ENCODE measurements at places on chromosomes 3 and 15.

DNA sequence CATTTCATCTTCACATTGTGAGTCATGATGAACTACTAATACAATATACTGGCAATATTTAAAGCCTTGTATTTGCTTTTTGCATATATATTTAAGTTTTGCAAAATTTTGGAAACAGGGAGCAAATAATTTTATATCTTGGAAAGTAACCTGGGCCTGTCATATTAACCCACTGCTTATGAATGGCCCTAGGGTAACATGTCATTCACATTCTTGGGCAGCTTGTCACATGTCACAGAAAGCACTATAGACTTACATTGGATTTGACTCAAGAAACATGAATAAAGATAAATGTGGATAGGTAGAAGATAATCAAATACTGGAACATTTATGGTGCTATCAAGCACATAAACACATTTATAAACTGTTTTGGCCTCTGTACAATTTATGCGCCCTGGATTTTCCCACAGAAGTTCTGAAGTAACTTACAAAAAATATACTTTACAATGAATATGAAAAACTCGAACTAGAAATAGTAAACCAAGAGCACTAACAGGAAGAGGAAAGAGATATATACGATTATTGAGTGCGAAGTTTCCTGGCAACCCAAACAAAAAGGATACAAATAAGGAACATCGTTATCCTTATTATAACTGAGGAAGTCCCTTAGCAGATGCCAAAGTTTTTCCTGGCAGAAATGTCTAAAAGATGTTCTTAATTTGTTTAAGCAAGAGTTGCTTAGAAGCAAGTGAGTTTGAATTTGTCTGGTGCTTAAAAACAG, 257.2 kb downstream of the RBMS3 start:
- DNase-seq = no peak

DNA sequence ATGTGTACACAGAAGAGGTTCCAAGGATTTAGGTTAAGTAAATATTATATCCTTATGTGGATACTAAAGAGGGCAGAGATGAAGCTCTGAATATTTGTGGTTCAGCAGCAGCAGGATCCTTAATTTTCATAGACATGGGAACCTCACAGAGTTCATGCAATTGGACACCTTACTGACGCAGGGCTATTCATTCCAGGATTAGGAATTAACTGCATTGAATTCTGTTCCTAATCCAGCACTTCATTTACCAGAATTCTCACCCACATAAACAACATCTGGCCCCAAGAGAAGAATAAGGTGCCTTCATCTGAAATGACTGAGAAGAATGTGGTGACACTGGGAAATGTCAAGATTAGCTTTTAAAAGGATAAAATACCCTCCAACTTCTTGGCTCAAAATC, 62.4 kb downstream of the ADAMTS9 start:
- DNase-seq = no peak

- no peak for DNase-seq
Measured at GRCh38 chr15:76181705-76182107, 121.9 kb downstream of the TMEM266 start.

DNA sequence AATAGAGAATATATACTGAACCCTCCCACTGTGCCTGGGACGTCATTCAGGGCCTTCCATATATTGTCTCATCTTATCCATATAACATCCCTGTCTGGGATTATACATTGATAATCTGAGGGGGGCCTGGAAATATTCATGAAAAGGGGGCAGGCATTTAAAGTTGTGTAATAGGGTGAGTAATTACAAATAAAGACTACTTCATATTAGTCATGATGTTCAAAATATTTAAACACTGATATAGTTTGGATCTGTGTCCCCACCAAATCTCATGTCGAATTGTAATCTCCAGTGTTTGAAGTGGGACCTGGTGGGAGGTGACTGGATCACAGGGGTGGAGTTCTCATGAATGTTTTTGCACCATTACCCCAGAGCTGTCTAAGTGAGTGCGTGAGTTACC, 97.8 kb downstream of the AQP9 start:
- no peak for DNase-seq

DNA sequence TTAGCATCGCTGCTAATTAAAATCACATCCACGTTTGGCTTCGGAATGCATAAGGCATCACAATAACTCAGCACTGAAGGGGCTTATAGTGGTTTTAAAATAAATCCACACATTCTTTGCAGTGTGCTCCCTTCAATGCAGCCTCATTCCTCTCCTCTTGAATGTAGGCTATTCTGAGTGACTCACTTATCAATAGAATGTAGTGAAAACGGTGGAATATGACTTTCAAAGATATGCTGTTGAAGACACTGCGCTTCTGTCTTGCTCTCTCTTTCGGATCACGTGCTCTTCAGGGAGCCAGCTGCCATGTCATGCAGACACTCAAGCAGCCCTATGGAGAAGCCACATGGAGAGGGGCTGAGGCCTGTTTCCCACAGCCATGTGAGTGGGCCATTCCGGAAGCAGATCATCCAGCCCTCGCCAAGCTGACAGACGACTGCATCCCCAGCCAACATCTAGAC, 87.4 kb downstream of the CRYGS start:
- DNase-seq = no peak

GRCh38 chr3:153889905-153890334, 231.3 kb upstream of the ARHGEF26 start:
- DNase-seq = no peak

- DNase-seq = no peak
Measured at GRCh38 chr15:72203507-72203837, 5.9 kb upstream of the GRAMD2A start.

- DNase-seq = peak; percentile 39
Measured at GRCh38 chr3:30607032-30607833, 832 bp downstream of the TGFBR2 start.

GRCh38 chr3:106508331-106508893, 639.6 kb upstream of the CBLB start:
- DNase-seq = no peak

DNA sequence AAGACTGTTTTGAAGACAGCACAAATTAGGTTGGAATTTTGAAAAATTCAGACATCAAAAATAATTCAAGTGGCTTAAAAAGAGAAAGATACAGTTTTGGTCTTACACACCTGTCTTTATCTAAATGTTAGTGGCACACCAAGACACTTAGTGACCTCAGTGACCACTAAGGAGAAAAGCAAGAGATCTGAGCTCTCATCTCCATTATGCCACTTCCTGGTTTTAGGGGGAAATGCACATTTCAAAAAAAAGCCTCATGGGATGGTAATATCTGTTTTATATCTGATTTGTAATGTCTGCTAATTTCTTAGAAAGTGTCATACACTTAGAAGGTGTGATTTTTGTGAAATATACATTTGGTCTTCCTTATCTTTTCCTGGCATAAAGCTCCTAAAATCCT, 16.4 kb downstream of the IL12A start:
- DNase-seq = no peak

- no peak for DNase-seq
Measured at GRCh38 chr3:41111011-41111410, 88.3 kb upstream of the CTNNB1 start.

- DNase-seq = no peak
Measured at GRCh38 chr3:50161320-50161719, 6.2 kb downstream of the SEMA3F start.

DNA sequence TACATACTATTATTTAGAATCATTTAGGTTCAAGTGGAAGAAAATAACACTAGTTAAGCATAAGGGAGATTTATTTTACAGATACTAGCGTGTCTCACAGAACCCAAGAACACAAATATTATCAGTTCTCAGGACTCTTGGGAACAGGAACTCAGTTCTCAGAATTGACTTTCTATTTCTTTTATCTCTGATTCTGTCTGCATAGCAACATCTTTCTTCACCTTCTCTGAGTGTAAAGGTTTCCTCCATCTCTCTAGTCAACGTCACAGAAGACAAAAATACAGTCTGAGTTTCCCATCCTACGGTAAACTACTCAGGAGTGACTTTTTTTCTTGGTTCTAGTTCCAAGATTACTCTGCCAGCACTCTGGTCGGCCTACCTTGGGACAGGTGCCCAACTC, 220.0 kb downstream of the SV2B start:
- DNase-seq = no peak

GRCh38 chr3:152230370-152230769, 38.4 kb upstream of the MBNL1 start:
- no peak for DNase-seq

- DNase-seq = no peak
Measured at GRCh38 chr3:155423526-155424322, 130.2 kb upstream of the STRIT1 start.

DNA sequence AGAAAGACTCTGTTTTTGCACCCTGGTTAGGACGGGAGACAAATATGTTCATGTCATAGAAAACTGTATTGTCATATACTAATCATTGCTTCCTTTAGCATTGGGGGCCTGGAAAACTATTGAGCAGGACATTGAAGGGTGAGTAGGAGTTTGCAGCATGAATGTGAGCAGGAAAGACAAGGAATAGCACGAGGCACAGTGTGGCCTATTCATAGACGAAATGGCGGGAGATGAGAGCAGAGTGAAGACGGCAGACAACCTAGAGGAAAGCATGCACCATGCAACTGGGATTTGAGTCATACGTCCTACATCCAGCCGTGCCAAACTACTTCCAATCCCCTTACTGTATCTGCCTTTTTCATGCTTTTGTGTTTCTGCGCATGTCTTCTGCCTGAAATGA, 508.1 kb downstream of the NTRK3 start:
- DNase-seq = no peak

- no peak for DNase-seq
Measured at GRCh38 chr15:61195116-61196002, 33.7 kb downstream of the RORA start.

GRCh38 chr15:76176487-76177085, 116.8 kb downstream of the TMEM266 start:
- DNase-seq = no peak

- no peak for DNase-seq
Measured at GRCh38 chr3:167507954-167508353, 34.1 kb upstream of the SERPINI2 start.

DNA sequence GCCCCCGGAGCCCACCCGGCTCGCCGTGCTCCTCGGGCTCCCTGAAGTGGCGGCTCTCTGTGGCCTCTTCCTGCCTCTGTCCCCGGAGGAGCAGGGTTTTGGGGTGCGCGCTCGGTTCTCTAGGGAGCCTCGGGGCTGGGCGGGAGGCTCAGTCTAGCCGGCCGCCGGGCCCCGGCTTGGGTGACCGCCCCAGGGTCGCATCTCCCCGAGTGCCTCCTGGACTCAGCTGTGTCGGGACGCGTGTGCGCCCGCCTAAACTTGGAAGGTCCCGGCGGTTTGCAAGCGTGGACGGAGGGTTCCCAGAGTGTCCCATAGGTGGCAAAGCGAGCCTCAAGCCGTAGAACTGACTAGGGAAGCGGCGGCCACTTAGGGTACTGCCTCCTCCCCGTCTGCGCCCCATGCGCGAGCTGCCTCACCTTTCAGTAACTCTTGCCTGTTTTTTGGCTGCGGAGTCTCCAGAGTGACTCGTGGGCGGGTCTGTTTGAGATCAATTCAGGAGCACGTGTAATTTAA, 601 bp downstream of the ACTL6A start:
- peak; percentile 59 for DNase-seq

GRCh38 chr15:76368122-76368621, 31.6 kb downstream of the ISL2 start:
- no peak for DNase-seq

DNA sequence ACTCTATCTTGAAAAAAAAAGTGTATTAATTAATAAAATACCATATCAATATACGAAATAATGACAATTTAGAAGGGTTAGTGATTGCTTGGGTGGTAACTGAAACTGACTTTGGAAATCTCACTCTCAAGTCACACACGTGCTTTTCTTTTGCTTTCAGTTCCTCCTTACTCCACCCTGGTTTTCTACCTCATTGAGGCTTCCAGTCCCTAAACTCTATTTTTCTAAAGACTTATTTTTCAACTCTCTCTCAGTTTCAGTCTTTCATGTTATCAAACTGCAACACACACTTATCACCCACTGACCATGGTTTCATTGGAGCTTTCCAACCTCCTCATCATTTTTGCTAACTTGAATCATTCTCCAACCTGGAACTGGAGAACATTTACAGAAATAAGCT, 23.5 kb downstream of the IL12A start:
- DNase-seq = no peak

- DNase-seq = no peak
Measured at GRCh38 chr3:157508461-157508860, 5.2 kb upstream of the VEPH1 start.

GRCh38 chr3:172341482-172342059, 106.7 kb downstream of the GHSR start:
- no peak for DNase-seq

DNA sequence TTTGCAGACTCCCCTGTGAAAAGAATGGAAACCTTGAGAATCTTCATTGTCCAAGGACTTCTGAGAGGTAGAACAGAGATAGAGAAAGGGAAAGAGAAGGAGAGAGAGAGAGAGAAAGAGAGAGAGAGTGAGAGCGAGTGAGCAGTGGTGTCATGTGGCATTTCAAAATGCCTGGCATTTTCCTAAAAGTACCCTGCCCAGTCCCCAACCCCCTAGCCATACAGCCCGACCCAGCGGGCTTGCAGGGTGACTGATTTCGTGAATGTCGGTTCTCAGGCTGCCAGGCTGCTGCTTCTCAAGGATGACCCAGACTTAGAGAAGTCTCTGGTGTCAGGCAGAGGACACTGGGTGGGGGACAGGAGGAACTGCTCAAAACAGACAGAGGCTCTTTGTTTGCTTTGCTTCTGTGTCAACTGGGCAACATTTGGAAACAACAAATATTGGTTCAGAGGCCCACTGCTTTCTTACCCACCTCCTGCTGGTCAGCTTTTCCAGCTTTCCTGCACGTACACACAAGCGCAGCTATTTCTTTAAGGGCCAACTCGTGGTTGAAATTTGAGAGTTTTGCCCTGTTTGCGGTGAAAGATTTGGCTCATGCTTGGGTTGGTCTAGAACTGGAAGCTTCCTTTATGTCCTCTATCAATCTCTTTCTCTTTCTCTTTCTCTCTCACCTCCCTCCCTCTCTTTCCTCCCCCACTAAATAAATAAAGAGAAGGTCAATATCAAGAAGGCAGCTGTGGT, 3.7 kb upstream of the TF start:
- no peak for DNase-seq

- DNase-seq = no peak
Measured at GRCh38 chr3:122273498-122273897, 51.5 kb upstream of the CSTA start.

- DNase-seq = no peak
Measured at GRCh38 chr3:178058629-178059028, 477.6 kb upstream of the KCNMB2 start.

- DNase-seq = no peak
Measured at GRCh38 chr3:65412588-65412987, 626.1 kb downstream of the MAGI1 start.

GRCh38 chr3:24042174-24043059, 97.3 kb downstream of the NR1D2 start:
- DNase-seq = no peak

All from stimulated activated CD4-positive, alpha-beta T cell treated with anti-CD3 and anti-CD28 coated beads, Interleukin-1b, Interleukin-23, amount 100 ng/mL, for 24 hours (primary cell).